ENCODE measurements at places on chromosomes 16 and 17.

DNA sequence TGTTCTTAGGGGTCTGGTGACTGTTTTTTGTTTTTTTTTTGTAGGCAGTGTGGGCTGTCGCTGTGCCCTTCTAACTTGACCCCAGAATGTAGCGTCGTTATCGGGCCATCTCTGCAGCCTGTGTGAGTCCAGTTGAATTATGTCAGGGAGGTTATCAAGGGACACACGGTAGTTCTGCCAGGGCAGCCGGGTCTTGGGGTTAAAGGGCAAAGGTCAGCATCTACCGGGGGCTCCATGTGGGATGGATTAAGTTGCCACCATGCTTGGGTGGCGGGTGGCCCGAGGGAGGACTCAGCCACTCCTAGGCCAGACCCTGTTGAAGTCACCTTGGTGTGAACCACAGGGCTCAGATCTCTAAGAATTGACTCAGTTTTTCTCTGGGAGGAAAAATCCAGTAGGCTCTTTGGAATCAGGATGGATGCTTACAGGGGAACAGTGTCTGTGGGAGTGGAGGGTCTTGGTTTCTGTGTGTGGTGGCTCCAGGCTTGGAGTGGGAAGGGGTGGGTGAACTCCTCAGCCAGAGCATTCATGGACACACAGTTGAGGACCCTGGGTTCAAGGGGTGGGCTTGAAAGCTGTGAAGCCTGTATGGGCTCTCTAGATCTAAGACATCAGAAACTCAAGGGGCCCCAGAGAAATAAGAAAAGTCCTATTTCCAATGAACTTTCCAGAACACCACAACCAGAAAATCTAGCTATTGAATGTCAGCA, 191.7 kb downstream of the IRF8 start:
- DNase-seq = no peak

DNA sequence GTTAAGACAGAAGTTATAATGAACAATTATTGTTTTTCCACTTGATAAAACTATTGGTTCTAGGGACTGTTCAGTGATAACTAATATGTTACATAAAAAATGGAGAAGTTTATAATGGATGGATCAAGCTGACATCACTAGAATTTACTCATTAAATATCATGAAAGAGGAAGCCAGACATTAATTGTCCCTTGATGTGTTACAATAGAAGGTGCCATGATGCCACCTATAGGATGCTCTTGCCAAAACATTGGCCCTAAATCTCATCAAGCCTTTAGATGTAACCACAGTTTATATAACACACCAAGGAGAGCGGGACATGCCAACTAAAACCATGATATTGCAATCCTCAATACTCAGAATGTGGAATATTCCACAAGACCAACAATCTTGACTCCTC, 147.9 kb upstream of the MON1B start:
- no peak for DNase-seq

DNA sequence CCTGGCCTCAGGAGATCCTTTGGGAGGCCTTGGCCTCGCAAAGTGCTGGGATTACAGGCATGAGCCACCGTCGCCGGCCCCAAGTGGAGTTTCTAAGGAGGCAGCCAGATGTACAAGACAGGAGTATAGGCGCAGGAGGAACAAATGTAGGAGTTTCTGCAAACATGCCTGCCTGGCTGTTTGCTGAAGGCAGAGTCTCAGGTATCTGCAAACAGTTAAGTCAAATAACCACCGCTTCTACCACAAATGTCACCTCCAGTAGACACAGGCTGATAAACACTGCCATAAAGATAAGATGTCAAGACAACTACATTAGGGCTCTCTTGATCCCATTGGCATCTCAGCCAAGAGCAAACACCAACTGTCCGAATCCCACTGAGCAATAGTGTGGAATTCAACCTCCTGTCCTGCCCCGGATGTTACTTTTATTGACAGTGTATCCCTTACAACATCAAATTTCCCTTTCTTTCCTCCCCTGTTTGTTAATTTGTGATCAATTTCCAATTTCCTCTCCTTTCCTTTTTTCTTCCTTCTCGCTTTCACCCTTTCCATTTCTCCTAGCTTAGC, 5.6 kb upstream of the COG1 start:
- no peak for DNase-seq

DNA sequence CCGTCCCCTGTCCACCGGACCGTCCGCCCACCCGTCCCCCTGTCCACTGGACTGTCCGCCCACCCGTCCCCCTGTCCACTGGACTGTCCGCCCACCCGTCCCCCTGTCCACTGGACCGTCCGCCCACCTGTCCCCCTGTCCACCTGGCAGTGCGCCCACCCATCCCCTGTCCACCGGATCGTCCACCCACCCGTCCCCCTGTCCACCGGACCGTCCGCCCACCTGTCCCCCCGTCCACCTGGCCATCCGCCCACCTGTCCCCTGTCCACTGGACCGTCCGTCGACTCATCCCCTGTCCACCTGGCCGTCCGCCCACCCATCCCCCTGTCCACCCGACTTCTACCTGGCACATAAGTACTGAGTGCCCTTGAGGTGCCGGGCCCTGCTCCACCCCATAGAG, 76.6 kb downstream of the LMF1 start:
- DNase-seq = no peak

DNA sequence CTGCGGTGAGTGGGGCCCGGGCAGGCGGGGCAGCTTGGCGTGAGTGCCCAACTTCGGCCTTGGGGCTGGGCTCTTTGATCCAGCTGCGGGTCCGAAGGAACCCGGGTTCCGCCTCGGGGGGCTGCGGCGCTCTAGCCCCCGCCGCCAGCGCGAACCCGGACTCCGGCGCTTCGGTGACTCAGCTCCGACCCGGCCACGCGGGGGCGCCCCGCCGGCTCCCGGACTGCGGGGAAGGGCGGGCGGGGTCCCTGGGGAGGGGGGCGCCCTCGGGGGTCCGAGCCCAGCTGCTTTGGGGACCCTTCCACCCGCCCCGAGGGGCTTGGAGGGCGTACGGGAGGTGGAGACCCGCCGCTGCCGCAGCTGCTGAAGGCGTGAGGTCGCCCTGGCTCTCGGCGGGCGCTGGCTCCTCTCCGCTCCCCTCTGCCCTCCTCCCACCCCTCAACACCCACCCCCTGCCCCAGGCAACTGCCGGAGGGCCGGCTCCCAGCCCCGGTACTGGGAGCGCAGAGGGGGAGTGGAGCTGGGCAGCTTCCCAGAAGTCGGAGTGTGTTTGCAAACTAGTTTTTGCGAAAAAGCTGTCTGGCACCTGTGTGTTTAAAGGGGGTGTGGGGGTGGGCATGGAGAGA, 516 bp downstream of the CPNE2 start:
- DNase-seq = peak; percentile 35

- no peak for DNase-seq
These were observed 213.2 kb downstream of the C16orf78 start for GRCh38 chr16:49586466-49587450.

GRCh38 chr17:33838281-33838680, 416.8 kb upstream of the CCL2 start:
- no peak for DNase-seq

GRCh38 chr16:12819126-12820117, 15.7 kb upstream of the CPPED1 start:
- DNase-seq = peak; percentile 26

DNA sequence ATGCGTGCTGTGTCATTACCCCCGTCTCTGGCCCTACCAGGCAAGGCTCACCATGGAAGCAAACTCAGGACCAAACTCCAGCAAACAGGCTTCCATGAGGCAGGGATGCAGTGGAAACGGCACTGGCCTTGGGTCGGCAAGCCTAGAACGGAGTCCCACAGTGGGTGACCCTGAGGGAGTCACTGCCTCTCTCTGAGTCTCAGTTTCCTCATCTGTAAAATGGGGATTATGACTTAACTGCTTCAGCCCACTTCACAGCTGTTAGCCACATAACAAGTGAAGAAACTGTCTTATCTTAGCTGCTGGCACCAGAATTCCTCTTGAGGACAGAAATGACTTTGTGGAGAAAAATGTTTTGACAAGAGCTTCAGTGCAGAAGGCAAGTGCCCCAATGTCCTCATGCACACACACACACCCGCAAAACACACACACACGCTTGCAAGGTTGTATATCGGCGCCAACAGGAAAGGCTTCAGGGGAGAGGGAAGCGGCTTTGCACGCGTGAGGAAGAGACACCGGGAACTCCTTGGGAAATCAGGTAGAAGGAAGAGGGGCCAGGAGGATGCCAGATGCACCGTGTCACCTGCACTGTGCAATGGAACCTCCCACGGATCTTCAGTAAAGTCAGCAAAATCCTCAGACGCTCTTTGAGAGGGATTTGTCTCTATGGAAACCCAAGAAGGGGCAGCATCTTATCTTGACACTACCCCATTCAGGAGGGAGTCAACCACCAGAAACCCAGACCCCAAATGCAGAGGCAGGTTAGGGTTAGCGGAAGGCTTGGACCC, 53.7 kb downstream of the GSG1L start:
- DNase-seq = no peak

GRCh38 chr16:5354645-5355044, 257.1 kb upstream of the EEF2KMT start:
- no peak for DNase-seq

DNA sequence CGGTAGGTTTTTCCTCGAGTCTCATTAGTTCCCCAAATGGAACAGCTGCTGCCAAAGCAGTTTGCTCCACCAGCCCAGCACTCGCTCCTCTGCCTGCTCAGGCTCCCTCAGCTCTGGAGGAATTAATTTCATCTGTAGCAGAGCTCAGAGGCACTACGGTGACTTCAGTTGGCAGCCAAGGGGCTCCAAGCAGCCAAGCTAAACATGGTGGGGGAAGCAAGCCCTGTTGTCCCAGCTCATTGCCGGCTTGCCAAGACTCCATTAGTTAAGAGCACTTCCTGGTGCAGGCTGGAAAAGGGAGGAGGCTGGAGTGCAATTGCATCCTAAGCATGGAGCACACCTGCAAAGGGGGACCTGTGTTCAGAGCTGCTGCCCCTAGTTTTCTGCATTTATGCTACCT, 78.7 kb upstream of the GPRC5B start:
- DNase-seq = no peak
